ENCODE measurements at places on chromosomes 16 and 17.
A peak's percentile ranks its signal among the peaks of the same experiment; 100 is the strongest.

- DNase-seq = no peak
Observed at GRCh38 chr17:19740933-19741332, 7.2 kb downstream of the ALDH3A1 start.

- DNase-seq = no peak
Observed at GRCh38 chr17:49822829-49823228, 25.0 kb downstream of the TAC4 start.

DNA sequence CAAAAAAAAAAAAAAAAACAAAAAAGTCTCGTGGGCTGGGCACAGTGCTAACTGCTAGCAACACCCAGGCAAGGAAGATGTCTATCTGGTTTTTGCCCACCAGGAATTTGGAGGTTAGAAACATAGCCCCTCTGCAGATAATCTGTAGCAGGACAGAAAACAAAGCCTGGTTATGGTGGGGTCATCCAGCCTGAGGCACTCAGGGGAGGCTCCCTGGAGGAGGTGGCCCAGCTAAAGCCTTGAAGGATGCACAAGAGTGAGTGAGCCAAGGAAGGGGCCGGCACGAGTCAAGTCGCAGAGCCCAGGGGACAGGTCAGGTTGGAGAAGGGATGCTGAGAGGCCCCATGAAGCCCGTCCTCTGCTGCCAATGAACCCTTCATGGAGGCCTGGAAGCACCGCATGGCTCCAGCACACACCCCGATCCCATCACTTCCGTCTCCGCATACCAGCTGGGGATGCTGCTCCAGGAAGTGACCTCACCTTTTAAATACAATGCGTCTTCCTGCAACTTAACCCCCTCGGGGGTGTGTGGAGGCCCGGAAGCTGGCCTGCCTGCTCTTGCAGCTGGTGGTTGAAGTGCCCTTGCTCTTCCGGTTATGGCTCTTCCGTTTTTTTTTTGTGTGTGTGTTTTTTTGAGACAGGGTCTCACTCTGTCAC lies 86.5 kb downstream of the ENGASE start:
- no peak for DNase-seq

- DNase-seq = no peak
Observed at GRCh38 chr17:79541056-79541850, 69.6 kb downstream of the RBFOX3 start.

GRCh38 chr17:81252987-81253329 lies 13.8 kb downstream of the NDUFAF8 start:
- DNase-seq = no peak

- DNase-seq = no peak
Observed at GRCh38 chr17:42408061-42408460, 15.0 kb downstream of the CAVIN1 start.

DNA sequence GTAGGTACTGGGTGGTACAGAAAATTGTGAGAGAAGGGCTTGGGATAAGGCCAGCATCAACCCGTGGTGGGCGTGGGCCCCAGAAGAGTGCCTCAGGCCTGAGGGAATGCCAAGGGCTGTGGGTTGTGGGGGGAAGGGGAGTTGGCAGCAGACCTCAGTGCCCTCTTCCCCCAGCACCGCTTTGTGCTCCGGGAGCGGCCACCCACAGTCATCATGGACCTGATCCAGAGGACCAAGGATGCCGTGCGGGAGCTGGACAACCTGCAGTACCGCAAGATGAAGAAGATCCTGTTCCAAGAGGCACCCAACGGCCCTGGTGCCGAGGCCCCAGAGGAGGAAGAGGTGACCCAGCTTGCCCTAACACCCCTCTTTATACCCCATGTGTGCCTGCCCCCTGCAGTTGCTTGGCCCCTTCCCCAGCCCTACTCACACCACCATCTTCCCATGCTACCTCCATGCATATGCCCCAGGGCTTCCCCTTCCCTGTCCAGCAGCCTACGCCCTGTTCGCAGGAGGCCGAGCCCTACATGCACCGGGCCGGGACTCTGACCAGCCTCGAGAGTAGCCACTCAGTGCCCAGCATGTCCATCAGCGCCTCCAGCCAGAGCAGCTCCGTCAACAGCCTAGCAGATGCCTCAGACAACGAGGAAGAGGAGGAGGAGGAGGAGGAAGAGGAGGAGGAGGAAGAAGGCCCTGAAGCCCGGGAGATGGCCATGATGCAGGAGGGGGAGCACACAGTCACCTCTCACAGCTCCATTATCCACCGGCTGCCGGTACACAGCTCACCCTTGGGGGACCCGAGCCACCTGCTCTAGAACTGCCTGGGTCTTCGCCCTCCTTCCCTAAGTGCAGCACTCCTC lies 9.1 kb downstream of the TAOK2 start:
- DNase-seq = no peak

DNA sequence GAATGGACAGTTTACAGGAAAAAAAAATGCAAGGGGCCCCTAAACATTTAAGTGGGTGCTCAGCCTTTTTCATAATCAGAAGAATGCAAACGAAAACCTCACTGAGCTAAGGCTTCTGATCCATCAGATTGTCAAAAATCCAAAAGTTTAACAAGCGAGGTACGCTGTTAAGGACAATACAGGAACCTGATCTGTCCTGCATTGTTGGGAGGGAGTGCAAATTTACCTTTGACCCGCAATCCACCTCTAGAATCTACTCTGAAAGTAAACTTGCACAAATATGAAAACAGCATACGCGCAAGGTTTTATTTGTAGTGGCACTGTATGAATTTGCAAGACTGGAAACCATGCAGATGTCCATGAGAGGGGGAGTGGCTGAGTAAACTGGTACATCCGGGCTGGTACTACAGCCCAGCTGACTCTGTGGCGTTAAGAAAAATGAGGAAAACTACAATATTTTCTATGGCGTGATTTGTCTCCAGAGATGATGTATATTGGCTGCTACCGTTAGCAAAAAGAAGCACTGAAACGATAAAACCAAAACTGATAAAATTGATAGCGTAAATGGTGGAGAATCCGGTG lies 28.8 kb upstream of the ST6GALNAC1 start:
- DNase-seq = no peak

GRCh38 chr17:42723636-42724035 lies 21.2 kb downstream of the EZH1 start:
- DNase-seq = no peak

- DNase-seq = no peak
Observed at GRCh38 chr16:89133457-89134127, 38.0 kb upstream of the CDH15 start.

GRCh38 chr16:62583414-62583813 lies 547.2 kb upstream of the CDH8 start:
- DNase-seq = no peak

DNA sequence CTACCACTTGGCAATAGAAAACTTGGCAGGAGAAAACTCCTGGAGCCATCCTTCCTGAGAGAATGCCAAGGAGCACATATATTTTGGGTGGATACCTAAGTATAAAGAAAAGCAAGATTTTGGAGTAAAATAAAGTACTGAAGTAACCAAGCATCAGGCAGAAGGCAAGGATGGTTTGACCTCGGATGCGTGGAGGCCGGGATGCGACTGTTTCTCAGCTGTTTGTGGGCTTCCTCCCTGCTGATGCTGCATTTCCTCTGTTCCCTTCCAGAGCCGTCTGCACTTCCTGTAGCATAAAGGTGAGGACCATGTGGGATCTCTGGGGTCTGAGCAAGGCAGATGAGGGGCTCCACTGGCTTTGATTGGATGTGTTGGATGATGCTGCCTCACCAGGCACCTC lies 5.5 kb upstream of the TCF25 start:
- DNase-seq = no peak

GRCh38 chr16:58501242-58502131 lies 1.5 kb downstream of the NDRG4 start:
- peak; percentile 37 for DNase-seq

DNA sequence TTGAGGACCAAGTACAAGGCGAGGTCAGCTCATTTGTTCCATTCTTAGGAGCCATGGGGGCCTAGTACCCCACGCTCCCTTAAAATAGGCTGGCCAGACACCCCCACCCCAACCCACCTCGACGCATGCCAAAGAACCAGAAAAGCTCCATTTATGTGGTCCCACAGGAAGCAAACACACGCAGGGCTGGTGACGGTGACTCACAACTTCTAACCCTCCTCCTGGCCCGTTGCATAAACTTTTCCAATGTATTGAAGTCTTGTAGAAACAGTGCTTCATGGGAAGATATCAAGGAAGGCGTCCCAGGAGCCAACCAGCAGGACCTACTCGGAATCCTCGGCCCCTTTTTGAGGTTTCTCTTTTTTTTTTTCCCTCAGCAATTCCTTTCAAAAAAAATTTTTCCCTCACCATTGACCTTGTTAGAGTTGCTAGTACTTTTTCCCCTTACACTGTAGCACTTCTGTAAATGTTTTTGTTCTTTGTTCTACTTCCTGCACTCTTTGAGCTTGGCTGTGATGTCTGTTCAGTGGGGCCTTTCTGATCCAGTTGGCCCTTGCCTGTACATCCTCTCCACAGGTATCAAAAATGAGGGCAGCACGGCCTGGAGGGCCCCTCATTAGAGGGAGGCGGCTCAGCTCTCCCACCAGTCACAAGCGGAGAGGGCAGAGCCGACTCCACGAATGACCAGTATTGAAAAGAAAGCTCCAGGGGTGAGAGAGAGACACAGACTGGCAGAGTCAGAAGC lies 208.3 kb downstream of the RGS9 start:
- no peak for DNase-seq

DNA sequence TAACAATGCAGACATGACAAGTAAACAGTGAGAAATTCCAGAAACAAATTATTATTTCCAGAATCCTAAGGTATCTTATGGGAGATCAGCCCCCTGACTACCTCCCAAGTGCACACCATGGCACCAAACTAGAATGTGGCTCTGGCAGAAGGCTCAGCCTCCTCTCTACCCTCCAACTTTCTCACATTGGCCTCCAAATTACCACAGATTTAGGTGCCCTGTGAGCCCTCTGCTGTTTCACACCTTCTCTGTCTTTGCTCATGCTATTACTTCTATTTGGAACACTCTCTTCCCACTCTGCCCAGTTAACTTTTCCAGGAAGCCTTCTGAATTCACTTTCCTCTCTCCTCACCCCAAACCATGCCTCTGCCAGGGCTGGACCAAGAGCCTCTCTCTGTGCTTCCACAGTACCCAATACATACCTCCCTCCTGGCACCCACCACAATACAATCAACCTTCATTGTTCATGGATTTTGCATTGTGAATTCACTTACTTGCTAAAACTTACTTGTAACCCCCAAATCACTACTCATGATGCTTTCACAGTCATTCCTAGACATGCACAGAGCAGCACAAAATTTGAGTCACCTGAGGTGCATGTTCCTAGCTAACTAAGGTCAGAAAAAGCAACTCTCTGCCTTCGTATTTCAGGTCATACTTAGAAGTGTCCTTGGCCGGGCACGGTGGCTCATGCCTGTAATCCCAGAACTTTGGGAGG lies 31.4 kb downstream of the SMG6 start:
- no peak for DNase-seq

GRCh38 chr16:74601126-74601871 lies 5.6 kb downstream of the GLG1 start:
- peak; percentile 64 for DNase-seq

- peak; percentile 4 for DNase-seq
Observed at GRCh38 chr16:79334127-79334526, 266.4 kb downstream of the MAF start.

GRCh38 chr17:33175562-33175961 lies 117.5 kb downstream of the ASIC2 start:
- DNase-seq = no peak

DNA sequence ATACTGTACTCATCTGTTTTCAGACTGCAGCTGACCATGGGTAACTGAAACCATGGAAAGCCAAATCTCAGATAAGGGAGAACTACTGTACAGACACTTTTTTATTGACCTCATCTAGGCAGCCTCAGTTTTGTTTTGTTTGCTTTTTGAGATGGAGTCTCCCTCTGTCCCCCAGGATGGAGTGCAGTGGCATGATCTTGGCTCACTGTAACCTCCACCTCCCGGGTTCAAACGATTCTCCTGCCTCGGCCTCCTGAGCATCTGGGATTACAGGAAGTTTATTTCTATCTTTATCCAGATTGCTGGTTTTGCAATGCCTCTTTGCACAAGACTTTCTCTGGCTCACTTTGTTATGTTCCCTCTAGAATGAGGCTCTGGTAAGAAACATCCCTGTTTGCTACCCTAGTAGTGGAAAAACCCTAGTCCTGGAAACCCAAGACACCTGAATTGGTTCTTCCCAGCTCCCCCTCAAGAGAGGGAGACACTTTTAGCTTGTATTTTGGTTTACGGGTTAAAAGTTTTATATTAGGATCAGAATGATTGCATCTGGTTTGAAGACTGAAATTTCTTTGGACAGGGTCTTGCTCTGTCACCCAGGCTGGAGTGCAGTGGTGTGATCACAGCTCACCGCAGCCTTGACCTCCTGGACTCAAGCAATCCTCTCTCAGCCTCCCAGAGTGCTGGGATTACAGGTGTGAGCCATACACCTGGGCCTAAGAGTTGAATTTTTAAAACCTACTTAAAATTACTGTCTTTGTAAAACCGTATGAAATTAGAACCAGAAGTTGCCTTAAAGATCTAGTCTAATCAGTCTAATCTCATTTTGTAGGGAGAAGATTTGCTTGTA lies 38.9 kb downstream of the ZNF207 start:
- no peak for DNase-seq

GRCh38 chr17:21127509-21128077 lies 829 bp downstream of the DHRS7B start:
- no peak for DNase-seq

- no peak for DNase-seq
Observed at GRCh38 chr17:12388226-12388625, 277.5 kb upstream of the MYOCD start.

DNA sequence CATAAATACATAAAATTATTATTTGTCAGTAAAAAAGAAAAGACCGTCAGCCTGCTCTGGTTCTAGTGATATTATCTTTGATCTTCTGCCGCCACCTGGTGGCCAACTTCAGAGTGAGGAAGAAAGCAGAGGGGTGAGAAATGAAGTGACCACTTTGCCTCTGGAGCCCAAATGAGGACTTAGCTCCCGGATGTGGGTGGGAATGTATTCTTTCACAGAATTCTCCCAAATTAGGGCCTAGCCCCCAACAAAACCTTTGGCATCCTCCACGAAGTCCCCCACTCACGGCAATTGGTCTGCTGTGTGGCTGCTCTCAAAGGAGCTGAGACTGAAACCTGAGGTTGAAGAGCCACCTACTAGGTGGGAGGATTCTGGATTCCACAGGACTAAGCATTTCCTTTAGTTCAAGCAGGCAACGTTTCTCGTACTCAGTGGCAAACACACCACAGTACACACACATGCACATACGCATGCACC lies 4.9 kb upstream of the ZNF267 start:
- peak; percentile 74 for DNase-seq

DNA sequence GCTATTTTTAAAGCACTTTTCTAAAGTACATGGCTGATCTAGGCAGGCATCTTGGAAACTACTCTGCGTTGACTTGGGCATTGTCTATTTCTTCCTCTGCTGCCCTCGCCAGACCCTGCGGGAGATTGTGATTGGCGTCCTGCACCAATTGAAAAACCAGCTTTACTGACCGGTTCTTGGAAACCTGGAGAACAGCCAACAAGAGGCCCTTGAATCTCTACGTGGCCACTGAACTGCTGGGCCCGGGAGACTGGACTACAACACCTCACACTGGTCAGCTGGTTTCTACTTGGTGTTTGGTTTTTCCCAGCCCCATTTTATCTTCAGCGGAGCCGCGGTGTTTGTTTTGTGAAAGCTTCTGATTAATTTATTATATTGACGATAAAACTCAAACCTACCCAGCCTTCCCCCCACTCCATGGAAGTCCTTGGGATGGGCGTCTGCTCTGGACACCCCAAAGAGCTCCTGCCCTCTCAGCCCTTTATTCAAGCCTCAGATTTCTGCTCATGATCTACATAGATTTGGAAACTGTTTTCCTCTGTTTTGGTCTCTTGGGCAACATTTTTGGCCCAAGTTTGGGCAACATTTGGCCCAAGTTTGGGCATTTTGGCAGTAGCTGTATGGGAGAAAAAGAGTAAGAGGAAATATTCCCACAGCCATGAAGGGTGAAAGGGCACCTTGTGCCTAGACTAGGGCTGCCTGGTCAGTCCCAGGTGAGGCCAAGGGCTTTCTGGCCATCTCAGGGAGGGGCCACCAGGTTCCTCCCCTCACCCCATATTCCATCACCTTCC lies 4.7 kb downstream of the MLX start:
- no peak for DNase-seq

Data from T follicular helper cell (primary cell).